ENCODE measurements at places on chromosomes 7 and 10.
A peak's percentile ranks its signal among the peaks of the same experiment; 100 is the strongest.

GRCh38 chr10:75620356-75620755 is 188.9 kb downstream of the LRMDA start:
- no peak for DNase-seq
- H3K4me1 ChIP-seq: no peaks in the 10 kb centered on the region
- H3K27ac ChIP-seq: no peak overlapping the region

DNA sequence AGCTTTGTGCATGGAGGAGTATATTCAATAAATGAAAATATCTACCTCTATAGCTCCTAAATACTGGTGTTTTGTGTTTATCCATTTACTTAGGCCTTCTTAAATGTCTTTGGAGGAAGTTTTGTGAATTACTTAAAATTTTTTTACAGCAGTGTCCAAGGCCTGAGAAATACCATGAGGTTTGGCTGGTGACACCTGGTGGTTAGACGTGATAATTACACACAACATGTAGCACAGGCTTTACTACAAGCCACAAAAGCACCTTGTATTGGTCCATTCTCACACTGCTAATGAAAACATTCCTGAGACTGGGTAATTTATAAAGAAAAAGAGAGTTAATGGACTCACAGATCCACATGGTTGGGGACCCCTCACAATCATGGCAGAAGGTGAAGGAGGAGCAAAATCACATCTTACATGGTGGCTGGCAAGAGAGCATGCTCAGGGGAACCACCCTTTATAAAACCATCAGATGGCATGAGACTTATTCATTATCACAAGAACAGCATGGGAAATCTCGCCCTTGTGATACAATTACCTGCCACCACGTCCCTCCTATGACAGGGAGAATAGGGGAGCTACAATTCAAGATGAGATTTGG is 20.6 kb downstream of the HYAL4 start:
- no peak overlapping the region for H3K4me3 ChIP-seq
- DNase-seq: no peak
- H3K36me3 ChIP-seq: no peaks in the 10 kb centered on the region
- H3K27ac ChIP-seq: no peak overlapping the region
- peaks cover 2% of the 10 kb centered on the region for H3K27me3 ChIP-seq

- H3K36me3 ChIP-seq: no peaks in the 10 kb centered on the region
- peaks cover 8% of the 10 kb centered on the region for H3K4me1 ChIP-seq
- H3K4me3 ChIP-seq: peak within 1 kb of the TSS; percentile 81
- peak; percentile 62 for DNase-seq
- peaks cover 41% of the 10 kb centered on the region for H3K27me3 ChIP-seq
Measured at GRCh38 chr7:143362131-143363015, at the start of gene FAM131B. Gene FAM131B (minus strand): TSS chr7:143362713. CDS start chr7:143362603, 110 bp downstream.

DNA sequence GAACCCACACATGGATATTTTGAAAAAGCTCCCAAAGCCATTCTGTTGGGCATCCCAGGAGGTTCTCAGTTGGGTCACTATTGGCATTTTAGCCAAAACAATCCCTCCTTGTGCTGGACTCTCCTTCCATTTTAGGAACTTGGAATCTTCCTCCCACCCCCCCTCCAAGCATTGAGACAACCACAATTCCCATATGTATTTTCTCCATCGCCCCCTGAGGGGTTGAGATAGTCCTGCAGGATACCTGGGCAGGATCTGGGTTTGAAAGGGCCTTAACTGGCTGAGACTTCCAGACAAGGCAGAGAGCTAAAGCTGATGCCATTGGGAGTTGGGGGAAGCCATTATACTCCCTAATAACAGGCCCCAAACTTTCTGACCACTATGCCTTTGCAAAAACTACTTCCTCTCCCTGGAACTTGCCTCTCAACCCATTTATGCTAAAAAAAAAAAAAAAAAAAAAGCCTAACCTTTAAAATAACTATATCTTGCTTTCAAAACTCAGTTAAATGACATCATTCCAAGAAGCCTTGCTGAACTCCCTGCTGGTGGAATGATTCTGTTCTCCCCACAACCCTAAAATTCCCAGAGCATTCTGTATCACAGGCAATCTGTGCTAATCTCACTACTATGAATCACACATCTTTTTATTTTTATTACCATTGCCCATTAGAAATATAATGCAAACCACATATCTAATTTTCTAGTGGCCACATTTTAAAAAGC is 77.5 kb upstream of the PDE1C start:
- H3K4me1 ChIP-seq: no peaks in the 10 kb centered on the region
- no peaks in the 10 kb centered on the region for H3K36me3 ChIP-seq
- H3K27me3 ChIP-seq: no peaks in the 10 kb centered on the region
- no peak overlapping the region for H3K27ac ChIP-seq

GRCh38 chr10:6055929-6056328 is 6.2 kb downstream of the IL2RA start:
- peak overlapping the region; percentile 92 for H3K4me3 ChIP-seq
- peaks cover 76% of the 10 kb centered on the region for H3K4me1 ChIP-seq
- peak overlapping the region; percentile 99 for H3K27ac ChIP-seq

GRCh38 chr7:68125168-68125567 is 1128.5 kb downstream of the TYW1 start:
- no peaks in the 10 kb centered on the region for H3K27me3 ChIP-seq
- H3K4me1 ChIP-seq: no peaks in the 10 kb centered on the region
- no peaks in the 10 kb centered on the region for H3K36me3 ChIP-seq
- H3K27ac ChIP-seq: no peak overlapping the region

DNA sequence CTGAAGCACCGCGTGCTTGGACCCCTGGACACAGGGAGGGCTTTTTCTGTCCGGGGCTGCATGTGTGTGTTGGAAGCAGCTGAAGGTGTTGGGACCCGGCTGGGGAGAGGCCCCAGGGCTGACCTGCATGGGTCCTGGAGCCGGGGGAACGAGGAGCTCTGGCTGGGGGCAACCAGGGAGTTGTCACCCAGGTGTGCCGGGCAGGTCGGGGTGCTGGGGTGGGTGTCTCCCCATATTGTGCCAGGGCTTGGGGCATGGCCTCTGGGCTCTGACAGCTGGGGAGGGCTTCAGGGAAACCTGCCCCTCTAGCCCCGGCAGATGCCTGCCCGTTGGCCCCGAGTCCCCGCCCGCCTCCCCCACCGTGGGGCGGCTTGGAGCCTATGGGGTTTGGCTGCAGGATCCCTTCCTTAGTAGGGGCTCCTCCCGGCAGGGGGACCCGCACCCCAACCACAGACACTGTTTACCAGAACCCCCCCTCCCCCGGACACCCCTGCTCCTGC is 42.3 kb downstream of the UNCX start:
- H3K4me3 ChIP-seq: no peak overlapping the region
- H3K27ac ChIP-seq: no peak overlapping the region
- no peaks in the 10 kb centered on the region for H3K36me3 ChIP-seq
- H3K4me1 ChIP-seq: no peaks in the 10 kb centered on the region

GRCh38 chr7:92569137-92569536 is 21.1 kb downstream of the FAM133B start:
- peak overlapping the region; percentile 18 for H3K27ac ChIP-seq
- no peak for DNase-seq
- H3K27me3 ChIP-seq: no peaks in the 10 kb centered on the region
- peaks cover 81% of the 10 kb centered on the region for H3K36me3 ChIP-seq
- no peak overlapping the region for H3K4me3 ChIP-seq

Measured in activated T-cell treated with anti-CD3 and anti-CD28 coated beads, Interleukin-2, amount 50 U/mL, for 24 hours (primary cell).